ENCODE measurements at places on chromosomes 3 and 15.

- no peak for DNase-seq
These were observed 589 bp upstream of the SENP5 start for GRCh38 chr3:196867155-196867506.

- DNase-seq, result no peak
These were observed 58.7 kb downstream of the SMAD3 start for GRCh38 chr15:67124111-67124510.

- DNase-seq, result no peak
These were observed 41.0 kb upstream of the CAPN7 start for GRCh38 chr3:15165061-15165460.

GRCh38 chr3:126491221-126492013, 15.7 kb upstream of the ZXDC start:
- no peak for DNase-seq

DNA sequence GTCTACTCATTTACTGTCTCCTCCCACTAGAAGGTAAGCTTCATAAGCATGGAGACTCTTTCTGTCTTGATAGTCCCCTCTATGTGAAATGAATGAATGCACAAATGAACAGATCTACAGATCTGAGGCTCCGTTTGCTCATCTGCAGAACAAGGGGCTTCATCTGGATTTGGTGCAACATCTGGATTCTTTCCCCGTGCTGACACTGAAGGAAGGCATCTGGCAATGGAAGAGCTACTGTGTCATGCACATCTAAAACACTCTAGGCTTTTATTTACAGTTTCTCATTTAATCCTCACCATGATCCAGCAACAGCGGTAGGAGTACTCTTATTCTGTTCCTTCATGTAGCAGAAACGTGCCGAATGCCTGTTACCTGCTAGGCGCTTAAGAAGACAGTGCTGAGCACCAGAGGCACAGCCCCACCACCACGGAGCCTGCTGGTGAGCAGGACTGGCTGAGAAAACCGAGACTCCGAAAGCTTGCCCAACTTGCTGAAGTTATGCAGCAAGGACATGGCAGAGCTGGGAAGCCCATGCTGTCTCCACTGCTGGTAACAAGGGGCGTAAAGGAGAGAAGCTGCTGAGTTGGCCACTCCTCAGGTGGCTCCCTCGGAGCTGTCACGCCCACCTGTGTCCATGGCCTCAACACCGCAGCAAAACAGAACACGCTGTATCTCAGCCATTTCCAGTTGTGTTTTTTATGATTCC, 31.1 kb downstream of the LSM3 start:
- DNase-seq, result no peak

GRCh38 chr3:22175947-22176346, 424.9 kb upstream of the ZNF385D start:
- no peak for DNase-seq

GRCh38 chr15:92656089-92656488, 514 bp upstream of the FAM174B start:
- DNase-seq, result no peak

DNA sequence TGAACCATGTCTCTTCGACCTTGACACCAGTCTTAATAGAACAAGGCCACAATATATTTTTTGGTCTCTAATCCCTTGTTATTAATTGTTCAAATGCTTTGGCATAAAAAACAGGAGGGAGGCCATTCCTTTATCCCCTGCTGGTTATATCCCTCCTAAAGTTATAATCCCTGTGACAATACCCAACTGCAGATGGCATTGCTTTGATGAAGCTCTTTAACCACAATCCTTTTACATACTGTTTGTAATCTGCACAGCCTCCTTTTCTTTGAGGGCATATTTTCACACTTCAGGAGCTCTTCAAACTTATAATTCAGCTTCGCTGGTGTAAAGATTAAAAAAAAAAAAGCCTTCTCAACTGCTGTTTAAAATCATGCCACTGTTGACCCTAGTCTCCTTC, 919.0 kb downstream of the EPHA3 start:
- DNase-seq, result no peak

- DNase-seq, result no peak
These were observed 90.5 kb downstream of the MRPL46 start for GRCh38 chr15:88376574-88377174.

DNA sequence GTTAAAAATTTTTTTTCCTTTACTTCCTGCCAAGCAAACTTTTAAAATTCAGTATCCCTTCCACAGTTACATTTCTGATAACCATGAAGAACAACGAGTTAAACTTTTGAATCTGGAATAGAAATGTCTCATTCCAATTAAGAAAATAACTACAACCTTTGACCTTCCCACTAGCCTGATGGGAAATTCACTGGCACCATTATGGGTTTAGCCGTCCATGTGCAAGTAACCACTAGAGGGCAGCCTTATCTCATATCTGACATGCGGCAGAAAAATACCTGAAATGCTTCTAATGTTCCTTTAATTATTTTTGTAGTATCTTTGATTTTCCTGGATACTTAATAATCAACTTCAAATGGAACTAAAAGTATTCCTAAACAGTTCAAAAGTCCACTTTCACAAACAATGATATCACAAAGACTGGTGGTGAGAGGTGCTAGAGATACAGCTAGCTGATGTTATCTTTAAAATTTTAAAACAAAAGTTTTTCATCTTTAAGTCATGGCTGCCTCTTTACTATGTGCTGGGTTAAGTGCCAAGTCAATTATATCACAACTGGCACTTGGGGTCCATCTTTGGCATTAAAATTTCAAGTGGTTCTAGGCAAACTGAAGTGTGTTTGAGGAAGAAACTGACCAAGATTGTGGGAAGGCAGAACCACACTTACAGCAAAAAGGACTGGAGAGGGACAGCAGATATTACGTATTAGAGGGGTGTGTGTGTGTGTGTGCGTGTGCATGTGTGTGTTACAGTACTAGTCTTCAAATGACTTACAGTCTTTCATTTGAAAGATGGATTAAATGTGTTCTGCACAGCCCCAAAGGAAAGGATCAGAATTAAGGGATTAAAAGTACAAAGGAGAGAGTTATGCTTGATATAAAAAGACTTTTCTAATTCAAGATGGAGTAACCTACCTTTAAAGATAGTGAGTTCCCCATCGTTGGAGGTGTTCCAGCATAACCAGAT, 107.1 kb upstream of the ICE2 start:
- DNase-seq, result no peak

DNA sequence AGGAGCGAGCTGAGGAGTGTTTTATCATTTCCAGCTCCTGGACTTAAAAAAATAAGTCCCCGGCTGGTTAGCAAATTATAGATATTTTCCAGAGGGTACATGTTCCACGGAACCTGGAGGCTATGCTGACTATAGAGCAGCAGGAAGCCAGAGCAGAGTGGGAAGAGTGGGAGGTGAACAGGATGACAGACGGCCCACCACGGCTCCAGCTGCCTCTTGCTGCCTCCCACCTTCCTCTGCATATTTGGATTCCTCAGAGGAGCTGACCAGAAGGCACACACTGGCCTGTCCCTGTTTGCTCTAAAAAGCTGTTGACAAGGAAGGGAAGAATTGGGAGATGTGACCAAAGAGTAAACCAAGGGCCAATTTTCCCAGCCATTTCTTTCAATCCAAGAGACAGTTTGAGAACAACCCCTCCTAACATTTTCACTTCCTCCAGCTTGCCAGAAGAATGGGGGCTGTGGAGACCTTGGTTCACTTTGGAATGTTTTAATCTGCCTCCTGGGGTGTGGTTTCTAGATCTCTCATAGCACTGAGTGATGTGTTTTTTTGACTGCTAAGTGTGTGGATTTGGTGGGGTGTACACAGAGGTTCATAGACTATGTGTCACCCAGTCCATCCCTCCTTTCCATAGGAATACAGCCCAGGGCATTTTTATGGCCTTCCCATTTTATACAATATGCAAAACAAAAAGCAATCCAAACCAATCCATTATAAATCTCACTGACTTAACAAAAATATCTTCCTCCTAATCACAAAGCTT, 36.8 kb downstream of the HGD start:
- DNase-seq, result no peak

- no peak for DNase-seq
These were observed 40.8 kb downstream of the KAT2B start for GRCh38 chr3:20080956-20081554.

Data from stimulated activated CD8-positive, alpha-beta memory T cell treated with anti-CD3 and anti-CD28 coated beads, Interleukin-7, amount 100 ng/mL, for 1 hour (primary cell).